ENCODE measurements at places on chromosomes 7 and 10. TPM values are rescaled to one million over a fixed set of nuclear protein-coding genes. Genes with fewer than 3 reads are reported as not detected.
A peak's percentile ranks its signal among the peaks of the same experiment; 100 is the strongest.

DNA sequence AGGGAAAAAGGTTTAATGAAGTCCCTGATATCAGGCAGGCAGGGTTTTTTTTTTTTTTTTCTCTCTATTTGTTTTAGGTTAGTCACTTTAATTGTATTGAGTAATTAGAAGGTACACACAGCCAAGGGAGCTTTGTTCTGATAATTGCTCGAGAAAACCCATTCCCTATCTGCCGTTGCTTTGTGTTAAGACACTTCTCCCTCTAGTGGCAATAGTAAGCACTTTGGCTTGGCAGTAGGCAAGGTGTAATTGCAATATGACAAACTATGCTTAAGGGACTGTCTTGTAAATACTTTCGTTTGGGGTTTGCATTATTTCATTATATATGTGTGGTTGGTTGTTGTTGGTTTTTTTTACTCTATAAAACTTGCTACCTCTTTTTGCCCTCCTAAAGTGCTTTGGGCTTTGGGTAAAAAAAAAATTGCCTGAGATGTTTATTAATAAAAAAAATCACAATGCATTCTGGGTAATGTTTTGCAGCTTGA lies 113.4 kb downstream of the BTRC start:
- peak; percentile 31 for DNase-seq

DNA sequence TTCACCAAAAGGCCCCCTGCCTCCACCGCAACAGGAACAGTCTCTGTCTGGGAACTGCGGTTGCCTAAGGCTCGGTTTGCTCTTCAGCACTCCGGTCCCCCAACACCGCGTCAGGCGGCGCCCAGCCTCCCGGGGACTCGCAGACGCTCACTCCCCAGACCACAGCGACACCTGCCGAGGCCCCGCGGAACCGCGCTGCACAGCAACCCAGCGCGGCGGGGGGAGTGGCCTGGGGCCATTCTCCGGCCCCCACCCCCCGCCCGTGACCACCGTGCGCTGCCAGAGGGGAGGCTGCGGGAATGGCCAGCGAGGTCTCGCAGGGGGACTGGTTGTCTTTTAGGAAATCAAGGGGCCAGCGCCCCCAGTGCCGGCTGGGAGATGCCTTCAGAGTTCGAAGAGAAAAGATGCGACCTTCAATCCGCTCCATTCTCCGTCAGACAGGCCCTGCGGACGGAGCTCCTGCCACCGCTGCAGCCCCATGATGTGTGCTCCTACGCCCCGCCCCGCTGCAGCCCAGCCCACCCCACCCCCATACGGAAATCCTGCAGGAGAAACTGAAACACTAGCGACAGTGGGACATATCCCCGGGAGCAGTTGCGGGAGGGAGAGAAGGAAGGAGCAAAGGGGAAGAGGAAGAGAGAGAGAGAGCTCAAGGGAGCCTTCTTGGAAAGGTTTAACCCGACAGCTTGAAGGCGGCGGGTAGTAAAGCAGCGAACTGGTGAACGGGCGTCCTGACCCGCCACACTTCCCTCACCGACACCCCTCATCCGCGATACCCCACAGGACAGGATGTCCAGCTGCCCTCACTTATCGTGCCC lies 137.4 kb upstream of the CDCA7L start:
- DNase-seq: peak; percentile 91

GRCh38 chr10:77881636-77882035 lies 44.9 kb downstream of the DLG5 start:
- no peak for DNase-seq

DNA sequence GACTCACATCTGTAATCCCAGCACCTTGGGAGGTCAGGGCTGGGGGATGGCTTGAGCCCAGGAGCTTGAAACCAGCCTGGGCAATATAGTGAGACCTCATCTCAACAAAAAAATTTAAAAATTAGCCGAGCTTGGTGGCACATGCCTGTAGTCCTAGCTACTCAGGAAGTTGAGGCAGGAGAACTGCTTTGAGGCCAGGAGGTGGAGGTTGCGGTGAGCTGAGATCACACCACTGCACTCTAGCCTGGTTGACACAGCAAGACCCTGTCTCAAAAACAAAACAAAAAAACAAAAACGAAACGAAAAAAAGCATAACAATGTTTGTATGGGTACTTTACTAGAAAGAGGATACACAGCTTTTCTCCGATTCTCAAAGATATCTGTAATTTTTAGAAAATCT lies 31.8 kb downstream of the WNT16 start:
- no peak for DNase-seq

GRCh38 chr7:25333296-25333928 lies 105.1 kb upstream of the NPVF start:
- DNase-seq: no peak

- no peak for DNase-seq
Observed at GRCh38 chr7:106566672-106567071, 94.3 kb downstream of the CCDC71L start.

DNA sequence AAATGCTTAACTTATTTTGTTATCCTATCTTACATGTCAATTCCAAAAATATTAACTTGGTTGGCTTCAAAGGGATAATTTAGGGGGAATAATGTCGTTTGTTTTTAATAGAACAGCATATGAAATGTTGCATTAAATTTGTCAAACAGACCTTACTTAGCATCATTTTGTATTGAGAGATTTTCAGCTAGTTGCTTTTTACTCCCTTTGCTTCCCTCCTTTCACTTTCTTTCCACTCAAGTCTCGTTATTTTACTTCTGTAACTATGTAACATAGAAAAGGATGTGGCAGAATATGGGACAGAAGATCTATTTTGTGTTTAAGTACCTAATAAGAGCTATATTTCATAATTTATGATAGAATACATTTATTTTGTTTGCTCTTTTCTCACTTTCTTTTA lies 2.6 kb downstream of the PHYHIPL start:
- DNase-seq: no peak

- DNase-seq: no peak
Observed at GRCh38 chr7:80618096-80618495, 20.3 kb upstream of the CD36 start.

- DNase-seq: no peak
Observed at GRCh38 chr7:42549866-42550485, 313.0 kb upstream of the GLI3 start.

- no peak for DNase-seq
Observed at GRCh38 chr7:11655163-11655562, 176.8 kb downstream of the THSD7A start.

DNA sequence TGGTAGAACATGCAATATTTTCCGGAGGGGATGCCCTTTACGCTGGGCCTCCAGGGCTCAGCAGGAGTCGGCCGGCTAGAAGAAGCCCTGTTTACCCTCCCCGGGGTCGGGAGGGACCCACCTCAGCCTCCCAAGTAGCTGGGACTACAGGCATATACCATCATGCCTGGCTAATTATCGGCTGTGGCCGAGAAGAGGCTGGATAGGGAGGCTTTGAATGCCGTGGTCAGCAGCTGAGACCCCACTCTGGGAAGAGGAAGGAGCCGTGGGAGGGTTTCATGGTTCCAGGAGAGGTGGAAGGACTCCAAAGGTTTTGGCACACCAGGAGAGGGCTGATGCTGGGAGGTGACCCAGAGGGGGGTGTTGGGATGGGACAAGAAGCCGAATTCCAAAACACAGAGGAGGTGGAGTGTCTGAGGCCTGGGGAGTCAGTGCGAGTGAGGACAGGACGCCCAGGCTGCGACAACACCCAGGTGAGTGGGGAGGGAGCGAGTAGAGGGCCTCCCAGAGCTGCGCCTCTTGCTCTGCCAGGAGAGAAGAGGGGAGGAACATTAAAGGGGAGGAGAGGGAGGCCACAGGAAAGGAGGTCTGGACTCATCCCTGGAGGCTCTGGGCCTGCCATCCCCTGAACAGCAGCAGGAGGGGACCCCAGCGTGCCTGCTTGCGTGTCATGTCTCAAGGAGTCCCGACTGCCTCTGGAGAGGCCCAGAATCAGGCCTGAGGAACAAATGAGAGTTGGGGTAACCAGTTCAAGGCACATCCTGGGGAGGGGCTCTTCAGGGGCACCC lies 19.6 kb downstream of the GRID2IP start:
- no peak for DNase-seq

GRCh38 chr7:22142572-22142971 lies 196.9 kb upstream of the CDCA7L start:
- no peak for DNase-seq

DNA sequence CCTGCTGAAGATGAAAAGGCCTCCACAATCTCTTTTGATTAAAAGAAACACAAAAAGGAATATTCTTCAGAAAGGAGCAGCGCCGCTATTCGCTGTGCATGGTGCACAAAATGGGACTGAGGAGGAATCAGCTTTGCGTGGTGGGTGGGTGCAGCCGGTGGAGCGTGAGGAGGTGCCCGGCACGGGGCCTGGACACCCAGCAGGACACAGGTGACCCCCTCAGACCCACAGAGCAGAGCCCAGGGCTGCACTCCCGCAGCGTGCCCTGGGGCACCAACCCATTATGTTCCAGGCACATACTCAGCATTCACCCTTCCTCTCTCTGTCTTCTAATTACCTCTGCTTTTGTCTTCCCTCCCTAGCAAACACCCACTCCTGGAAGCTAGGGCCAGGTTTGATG lies 238.0 kb upstream of the PPP2R2D start:
- no peak for DNase-seq

DNA sequence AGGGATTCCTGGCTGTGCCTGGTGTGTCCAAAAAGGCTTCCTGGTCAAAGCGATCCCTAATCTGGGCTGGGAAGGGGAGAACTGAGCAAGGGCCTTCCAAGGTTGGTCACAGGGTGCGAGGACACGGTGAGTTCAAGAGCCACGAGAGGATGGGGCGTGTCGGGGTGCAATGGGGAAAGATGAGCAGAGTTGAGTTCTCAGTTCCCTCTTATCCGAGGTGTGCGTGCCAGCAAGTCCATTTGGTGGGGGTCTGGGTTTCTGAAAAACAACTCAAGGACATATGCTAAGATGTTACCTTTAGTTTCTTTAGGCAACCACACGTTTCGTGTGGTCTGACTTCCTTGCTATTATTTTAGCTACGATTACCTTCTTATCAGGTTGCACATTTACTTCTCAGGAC lies 1.3 kb downstream of the ZNF775 start:
- no peak for DNase-seq

DNA sequence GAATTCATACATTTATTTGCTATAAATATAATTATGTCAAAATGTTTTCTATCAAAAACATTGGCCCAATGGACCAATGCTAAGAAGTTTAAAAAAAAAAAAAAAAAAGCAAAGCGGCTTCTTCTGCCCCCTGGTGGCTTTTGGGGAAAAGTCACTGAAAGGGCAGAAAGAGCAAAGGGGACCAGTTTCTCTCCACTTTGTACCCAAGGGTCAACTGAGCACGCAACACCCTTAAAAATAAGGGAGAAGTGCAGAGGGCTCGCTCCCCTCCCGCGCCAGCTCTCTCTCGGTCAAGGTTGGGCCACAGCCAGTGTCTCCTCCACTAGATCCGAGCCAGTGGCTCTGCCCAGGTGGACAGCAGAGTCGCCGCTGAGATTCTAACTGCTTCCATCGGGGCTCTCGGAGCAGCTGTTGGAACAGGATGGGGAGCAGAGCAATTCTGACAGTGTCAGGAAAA lies 136.4 kb upstream of the FGFR2 start:
- peak; percentile 23 for DNase-seq

DNA sequence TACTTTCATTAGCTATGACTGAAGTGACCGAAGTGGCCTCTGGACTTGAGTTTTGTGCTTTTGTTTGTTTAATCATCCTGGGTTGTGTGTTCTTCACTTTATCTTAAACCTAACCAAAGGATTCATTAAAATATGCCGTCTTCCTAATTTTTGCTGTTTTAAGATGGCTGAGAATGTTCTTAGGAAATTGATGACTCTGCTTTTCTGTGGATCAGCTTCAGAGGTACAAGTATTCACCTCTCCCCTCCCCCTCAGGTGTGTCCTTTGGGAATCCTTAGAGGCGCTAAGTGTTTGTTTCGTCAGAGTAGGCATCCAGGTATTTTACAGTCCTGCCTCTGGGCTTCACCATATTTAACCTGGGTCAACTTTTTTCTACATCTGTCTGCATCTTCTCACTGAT lies 1.1 kb downstream of the CCDC126 start:
- DNase-seq: no peak

DNA sequence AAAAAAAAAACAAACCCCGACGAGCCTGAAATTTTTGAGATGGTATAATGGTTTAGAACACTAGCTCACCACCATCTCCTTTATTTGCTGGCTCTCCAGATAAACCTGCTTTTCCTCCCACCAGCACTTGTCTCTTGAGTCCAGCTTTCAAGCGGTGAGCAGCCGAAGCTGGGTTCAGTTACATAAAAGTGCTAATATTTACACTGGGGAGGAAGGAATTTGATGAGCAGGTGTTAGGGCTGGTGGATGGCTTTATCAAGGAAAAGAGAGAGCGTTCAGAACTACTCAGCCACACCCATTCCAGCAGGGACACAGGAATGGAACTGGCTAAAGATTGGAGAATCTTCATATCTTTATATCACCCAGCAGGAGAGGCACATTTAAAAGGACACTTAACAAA lies 6.6 kb upstream of the CALML3 start:
- DNase-seq: no peak

- DNase-seq: no peak
Observed at GRCh38 chr7:128838981-128839731, 8.9 kb downstream of the FLNC start.

GRCh38 chr7:30003098-30003497 lies 13.5 kb upstream of the SCRN1 start:
- no peak for DNase-seq

GRCh38 chr7:148115308-148115707 lies 475.3 kb upstream of the C7orf33 start:
- DNase-seq: no peak

DNA sequence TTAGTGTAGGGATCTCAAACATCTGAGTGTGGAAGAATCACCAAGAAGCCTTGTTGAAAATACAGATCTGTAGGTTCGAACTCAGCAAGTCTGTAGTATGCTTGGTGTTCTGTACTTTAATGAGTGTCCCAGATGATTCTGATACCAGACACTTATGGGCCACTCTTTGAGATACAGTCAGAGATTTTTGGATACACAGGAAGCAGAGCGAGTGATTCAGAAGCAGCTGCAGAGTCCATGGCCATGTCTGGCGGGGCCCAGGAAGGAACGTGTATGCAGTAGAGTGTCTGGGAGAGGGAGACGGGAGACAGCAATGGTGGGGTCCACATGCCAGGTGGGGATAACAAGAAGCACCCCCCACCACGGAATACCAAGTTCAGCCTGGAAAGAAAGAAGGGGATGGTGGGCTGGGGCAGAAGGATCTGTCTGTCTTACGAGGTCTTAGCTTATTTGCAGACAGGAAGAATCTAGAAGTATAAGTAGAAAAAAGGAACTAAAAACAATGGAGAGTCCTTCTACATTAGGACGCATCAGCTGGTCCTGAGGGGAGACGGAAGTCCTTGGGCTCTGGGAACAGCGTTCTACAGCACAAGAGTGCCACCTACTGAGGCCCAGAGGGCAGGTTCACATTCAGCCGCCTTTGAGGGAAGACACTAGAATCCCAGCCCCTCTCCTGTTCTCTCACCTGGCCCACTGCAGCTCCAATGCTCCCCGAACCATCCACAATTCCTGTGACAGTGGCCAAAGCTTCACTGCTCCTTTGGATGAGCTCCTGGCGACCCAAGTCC lies 55.4 kb downstream of the SLC37A3 start:
- no peak for DNase-seq

FRAT1 gene
- 3.2 TPM for total RNA-seq

COL28A1 gene
- 0.16 TPM for total RNA-seq

CUL1 gene
- 66.6 TPM for total RNA-seq

OPN4 gene
- not detected for total RNA-seq

IRF5 gene
- total RNA-seq: 30.3 TPM

SLC35G1 gene
- total RNA-seq: 4.8 TPM

TRPV6 gene
- 0.05 TPM for total RNA-seq

HMX3 gene
- total RNA-seq: 1.2 TPM

CBLL1 gene
- 39.8 TPM for total RNA-seq

DGKI gene
- total RNA-seq: 18.2 TPM

HILPDA gene
- total RNA-seq: 42.7 TPM

Data from activated T-cell treated with anti-CD3 and anti-CD28 coated beads, Interleukin-2, amount 50 U/mL, for 72 hours (primary cell).